ENCODE measurements at places on chromosomes 5 and 9.

GRCh38 chr9:123514766-123515165 is 158.8 kb downstream of the CRB2 start:
- H3K36me3 ChIP-seq: peaks cover 5% of the 10 kb centered on the region
- H3K27ac ChIP-seq: no peak overlapping the region
- DNase-seq: no peak
- H3K4me3 ChIP-seq: no peak overlapping the region
- no peaks in the 10 kb centered on the region for H3K4me1 ChIP-seq
- H3K27me3 ChIP-seq: no peaks in the 10 kb centered on the region

DNA sequence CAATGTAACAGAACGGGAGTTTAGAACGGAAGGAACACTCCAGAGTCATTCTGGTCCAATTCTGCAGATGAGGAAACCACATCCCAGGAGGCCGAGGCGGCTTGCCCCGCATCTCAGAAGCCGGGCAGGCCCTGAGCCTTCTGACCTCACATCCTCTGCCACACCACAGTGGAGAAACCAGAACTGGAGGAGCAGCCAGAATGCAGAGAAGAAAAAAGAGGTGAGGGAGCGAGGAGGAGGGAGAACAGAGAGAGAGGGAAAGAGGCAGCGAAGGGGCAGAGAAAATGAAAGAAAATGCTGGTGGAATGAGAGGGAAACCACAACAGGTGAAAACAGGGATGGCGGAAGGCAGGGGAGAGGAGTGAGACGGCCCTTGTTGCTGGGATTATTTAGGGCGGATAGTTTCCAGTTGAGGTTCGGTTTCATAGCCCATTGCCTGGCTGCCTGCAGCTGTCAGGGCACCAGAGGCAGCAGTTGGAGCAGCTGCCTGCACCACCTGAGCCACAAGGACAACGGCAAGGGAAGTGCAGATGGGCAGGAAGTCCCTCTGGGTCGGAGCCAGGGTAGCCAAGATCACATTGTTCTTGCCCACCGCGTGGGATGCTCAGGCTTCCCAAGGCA is at the start of gene HMHB1:
HMHB1 (plus strand) TSS at position 77 of the 621 bp plus-strand sequence.
- H3K27me3 ChIP-seq: peaks cover 4% of the 10 kb centered on the region
- H3K36me3 ChIP-seq: no peaks in the 10 kb centered on the region
- DNase-seq: no peak
- H3K4me1 ChIP-seq: peaks cover 18% of the 10 kb centered on the region
- H3K4me3 ChIP-seq: peak within 1 kb of the TSS; percentile 73

GRCh38 chr9:105646879-105647594 is 15.2 kb upstream of the TAL2 start:
- no peaks in the 10 kb centered on the region for H3K36me3 ChIP-seq
- no peak overlapping the region for H3K4me3 ChIP-seq
- DNase-seq: no peak
- no peaks in the 10 kb centered on the region for H3K4me1 ChIP-seq
- no peaks in the 10 kb centered on the region for H3K27me3 ChIP-seq

DNA sequence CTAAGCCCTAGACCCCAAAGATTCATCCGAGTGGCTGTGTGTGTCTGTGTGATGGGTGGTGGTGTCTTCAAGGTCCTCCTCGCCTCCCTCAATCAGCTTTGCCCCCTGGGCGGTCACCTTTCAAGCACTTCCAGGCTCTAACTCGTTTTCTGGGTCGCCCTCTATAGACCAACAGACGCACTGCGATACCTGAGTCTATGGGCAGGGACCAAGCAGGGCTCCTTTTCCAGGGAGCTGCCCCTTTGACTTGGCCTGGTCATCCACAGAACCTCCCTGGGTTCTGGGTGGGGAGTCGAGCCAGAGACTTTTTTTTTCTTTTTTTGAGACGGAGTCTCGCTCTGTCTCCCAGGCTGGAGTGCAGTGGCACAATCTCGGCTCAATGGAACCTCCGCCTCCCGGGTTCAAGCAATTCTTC is 1.1 kb downstream of the SLC27A4 start:
- peaks cover 9% of the 10 kb centered on the region for H3K36me3 ChIP-seq
- H3K4me3 ChIP-seq: peak overlapping the region; percentile 92
- DNase-seq: peak; percentile 73

DNA sequence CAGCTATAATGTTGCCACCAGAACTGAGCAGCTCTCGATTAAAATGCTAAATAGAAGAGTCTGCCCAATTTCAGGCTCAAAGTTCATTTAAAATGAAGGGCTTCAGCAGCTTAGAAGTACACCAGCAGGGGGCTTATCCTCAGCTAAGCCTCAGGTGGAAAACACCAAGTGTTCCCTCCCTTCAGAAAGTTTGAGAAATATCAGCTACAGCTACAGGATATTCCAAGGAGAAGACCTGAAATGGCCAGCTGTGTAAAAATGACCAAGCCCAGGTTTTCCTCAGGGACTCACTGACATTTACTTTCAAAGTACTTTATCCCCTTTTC is 395.4 kb downstream of the DTWD2 start:
- DNase-seq: no peak
- no peak overlapping the region for H3K4me3 ChIP-seq
- no peaks in the 10 kb centered on the region for H3K36me3 ChIP-seq
- no peaks in the 10 kb centered on the region for H3K4me1 ChIP-seq
- no peak overlapping the region for H3K27ac ChIP-seq

GRCh38 chr5:150703762-150704161 is 2.9 kb upstream of the RBM22 start:
- H3K4me3 ChIP-seq: no peak overlapping the region
- peaks cover 12% of the 10 kb centered on the region for H3K36me3 ChIP-seq
- H3K4me1 ChIP-seq: peaks cover 4% of the 10 kb centered on the region
- H3K27ac ChIP-seq: no peak overlapping the region
- DNase-seq: no peak

GRCh38 chr5:113692466-113692865 is 179.0 kb downstream of the YTHDC2 start:
- H3K27ac ChIP-seq: no peak overlapping the region
- H3K4me1 ChIP-seq: no peaks in the 10 kb centered on the region
- H3K36me3 ChIP-seq: no peaks in the 10 kb centered on the region
- H3K27me3 ChIP-seq: peaks cover 56% of the 10 kb centered on the region

DNA sequence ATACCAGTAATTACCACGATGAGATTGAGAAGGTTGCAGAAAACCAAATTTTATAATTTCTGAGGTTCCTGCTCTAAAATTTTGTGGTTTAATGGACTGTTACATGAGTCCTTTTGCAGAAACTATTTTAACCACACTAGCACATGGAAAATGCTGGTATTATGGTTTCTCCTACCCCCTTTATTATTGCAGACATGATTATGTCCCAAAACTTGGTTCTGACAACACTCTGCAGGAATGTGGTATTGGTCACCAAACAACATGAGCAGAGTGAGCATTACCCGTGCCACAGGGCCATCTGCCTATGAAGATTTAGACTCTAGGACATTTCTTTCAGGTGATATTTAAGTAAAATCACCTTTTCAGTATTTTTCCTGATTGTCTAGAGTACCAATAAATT is 2.8 kb upstream of the ECM2 start:
- H3K27ac ChIP-seq: no peak overlapping the region
- H3K4me1 ChIP-seq: no peaks in the 10 kb centered on the region
- DNase-seq: no peak
- H3K4me3 ChIP-seq: no peak overlapping the region
- no peaks in the 10 kb centered on the region for H3K36me3 ChIP-seq
- no peaks in the 10 kb centered on the region for H3K27me3 ChIP-seq

DNA sequence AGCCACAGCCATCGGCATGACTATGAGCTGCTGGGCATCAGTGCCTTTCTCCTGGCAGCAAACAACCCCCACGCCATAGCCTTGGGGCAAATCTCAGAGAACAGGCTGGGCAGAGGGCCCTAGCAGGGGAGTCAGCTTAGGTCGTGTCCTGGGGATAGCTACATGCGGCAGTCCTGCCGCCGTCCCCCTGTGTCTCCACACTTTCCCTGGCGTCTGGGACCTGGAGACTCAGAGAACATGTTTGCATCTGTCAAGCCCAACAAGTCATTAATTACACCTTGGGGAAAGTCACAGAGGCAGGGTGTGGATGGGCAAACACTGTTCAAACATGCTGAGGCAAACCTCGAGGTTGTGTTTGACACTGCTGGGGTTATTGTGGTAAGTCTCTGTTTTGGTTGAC is 123.6 kb downstream of the C5orf15 start:
- H3K4me3 ChIP-seq: no peak overlapping the region
- no peaks in the 10 kb centered on the region for H3K36me3 ChIP-seq
- H3K27ac ChIP-seq: no peak overlapping the region
- H3K4me1 ChIP-seq: peaks cover 20% of the 10 kb centered on the region

All from activated naive CD8-positive, alpha-beta T cell treated with anti-CD3 and anti-CD28 coated beads, Interleukin-2, amount 50 U/mL, for 24 hours (primary cell).